ENCODE measurements at places on chromosomes 3 and 15. TPM values are rescaled to one million over a fixed set of nuclear protein-coding genes. Genes with fewer than 3 reads are reported as not detected.
A peak's percentile ranks its signal among the peaks of the same experiment; 100 is the strongest.

The CCRL2 gene
- total RNA-seq, result 1.1 TPM

The KY gene
- total RNA-seq, result 0.42 TPM

DNA sequence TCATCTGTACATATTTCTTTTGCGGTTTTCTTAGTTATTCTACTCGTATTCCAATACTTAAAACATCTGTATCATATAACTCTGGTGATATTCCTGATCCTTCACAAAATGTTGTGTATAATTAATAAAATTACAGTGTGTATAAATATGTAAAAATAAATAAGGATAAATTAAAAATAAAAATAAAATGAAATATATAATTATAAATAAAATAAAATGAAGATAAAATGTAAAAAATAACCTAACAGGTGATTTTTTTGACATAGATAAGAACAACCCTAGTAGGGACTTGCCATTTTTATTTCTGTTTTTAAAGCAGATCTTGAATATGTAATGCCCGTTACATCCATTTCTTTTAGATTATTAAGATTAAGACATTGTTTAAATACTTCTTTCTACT, 25.6 kb downstream of the IL1RAP start:
- no peaks in the 10 kb centered on the region for H3K27me3 ChIP-seq
- H3K4me3 ChIP-seq, result no peak overlapping the region
- DNase-seq, result no peak
- no peak overlapping the region for H3K27ac ChIP-seq
- no peaks in the 10 kb centered on the region for H3K36me3 ChIP-seq

DNA sequence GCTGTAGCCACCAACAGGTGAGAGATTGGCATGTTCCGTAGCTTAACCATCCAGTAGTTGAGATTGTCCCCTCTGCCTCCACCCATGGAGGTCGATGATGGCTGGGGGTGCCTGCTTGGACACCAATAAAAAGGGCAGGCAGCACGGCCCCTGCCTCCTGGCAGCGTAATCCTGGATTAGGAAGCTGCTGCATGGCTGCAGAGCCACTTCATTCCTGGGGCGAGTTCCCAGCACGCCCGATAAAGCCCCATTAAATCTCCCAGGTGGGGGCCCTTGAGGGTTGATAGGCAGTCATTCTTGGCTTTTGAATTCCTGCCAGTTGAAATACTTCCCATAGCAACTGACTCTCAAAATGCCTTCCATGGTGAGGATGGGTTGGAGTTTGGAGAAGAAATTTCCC, 67.8 kb downstream of the PLXNA1 start:
- H3K27ac ChIP-seq, result no peak overlapping the region
- no peak for DNase-seq
- peaks cover 4% of the 10 kb centered on the region for H3K4me1 ChIP-seq

- no peak for DNase-seq
- H3K36me3 ChIP-seq, result no peaks in the 10 kb centered on the region
- no peaks in the 10 kb centered on the region for H3K27me3 ChIP-seq
- H3K4me1 ChIP-seq, result no peaks in the 10 kb centered on the region
- H3K4me3 ChIP-seq, result no peak overlapping the region
Observed at GRCh38 chr3:192608726-192609600, 118.4 kb downstream of the FGF12 start.

DNA sequence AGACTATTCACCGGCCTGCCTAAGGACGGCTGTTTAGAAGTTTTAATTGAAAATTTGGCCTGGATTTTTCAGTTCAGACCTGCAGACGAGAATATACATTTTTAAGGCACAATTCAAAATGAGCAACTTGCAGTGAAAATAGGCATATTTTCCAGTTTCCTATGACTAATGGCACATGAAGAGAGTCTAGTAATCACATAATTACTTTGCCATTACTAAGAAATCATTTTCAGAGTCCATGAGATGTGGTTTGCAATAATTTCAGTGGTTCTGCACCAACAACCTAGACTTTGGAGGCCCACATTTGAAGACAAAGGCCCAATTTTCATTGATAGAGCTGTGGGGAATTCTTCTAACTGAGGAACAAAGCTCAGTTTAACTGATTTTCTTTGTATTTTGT, 205.3 kb downstream of the SOX2 start:
- DNase-seq, result no peak
- H3K4me1 ChIP-seq, result no peaks in the 10 kb centered on the region
- no peak overlapping the region for H3K4me3 ChIP-seq
- H3K27me3 ChIP-seq, result no peaks in the 10 kb centered on the region

The SPESP1 gene
- total RNA-seq, result 3.4 TPM

- no peaks in the 10 kb centered on the region for H3K27me3 ChIP-seq
- peaks cover 26% of the 10 kb centered on the region for H3K4me1 ChIP-seq
- no peak overlapping the region for H3K4me3 ChIP-seq
Observed at GRCh38 chr3:149891621-149892020, 78.6 kb downstream of the RNF13 start.

DNA sequence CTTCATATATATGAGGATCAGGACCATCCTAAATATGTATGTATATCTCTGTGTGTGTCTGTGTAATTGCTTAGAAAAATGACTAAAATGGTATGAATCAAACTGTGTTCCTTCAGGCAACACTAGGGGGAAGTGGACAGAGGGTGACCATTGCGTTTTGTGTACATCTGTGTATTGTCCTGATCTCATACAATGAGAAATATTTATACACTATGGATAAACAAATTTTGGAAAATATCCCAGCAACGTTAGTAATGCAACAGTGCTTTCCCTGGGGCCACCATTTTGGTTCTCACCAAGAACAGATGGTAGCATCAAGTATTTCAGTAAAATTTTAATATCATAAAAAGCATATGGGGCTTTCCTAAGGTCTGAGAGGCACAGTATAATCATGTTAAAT, 130.1 kb downstream of the PTPRG start:
- DNase-seq, result no peak
- no peak overlapping the region for H3K27ac ChIP-seq
- peaks cover 8% of the 10 kb centered on the region for H3K4me1 ChIP-seq
- no peaks in the 10 kb centered on the region for H3K36me3 ChIP-seq

GRCh38 chr3:68057637-68058320, 403.4 kb upstream of the SUCLG2 start:
- no peak for DNase-seq
- no peaks in the 10 kb centered on the region for H3K4me1 ChIP-seq
- no peaks in the 10 kb centered on the region for H3K36me3 ChIP-seq
- H3K27ac ChIP-seq, result no peak overlapping the region

The MCCC1 gene
- total RNA-seq, result 26.4 TPM

GRCh38 chr3:189727898-189728297, 96.7 kb downstream of the TP63 start:
- H3K4me1 ChIP-seq, result no peaks in the 10 kb centered on the region
- H3K4me3 ChIP-seq, result no peak overlapping the region
- H3K36me3 ChIP-seq, result no peaks in the 10 kb centered on the region
- no peak overlapping the region for H3K27ac ChIP-seq
- no peaks in the 10 kb centered on the region for H3K27me3 ChIP-seq
- DNase-seq, result no peak

The SENP2 gene
- 23.2 TPM for total RNA-seq

DNA sequence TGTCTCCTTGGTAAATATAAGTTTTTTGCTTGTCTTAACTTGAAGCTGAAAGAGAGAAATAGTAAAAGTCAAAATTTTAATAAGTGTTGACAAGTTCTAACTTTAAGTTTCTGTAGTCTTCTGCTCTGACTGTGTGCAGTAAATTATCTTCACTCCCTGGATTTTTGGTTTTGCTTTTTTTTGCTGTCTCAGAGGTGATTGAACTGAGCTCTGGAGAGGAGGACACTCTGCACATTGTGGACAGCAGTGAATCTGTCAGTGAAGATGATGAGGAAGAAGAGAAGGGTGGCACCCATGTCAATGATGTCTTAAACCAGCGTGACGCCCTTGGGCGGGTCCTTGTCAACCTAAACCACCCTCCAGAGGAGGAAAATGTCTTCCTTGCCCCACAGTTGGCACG, 40.5 kb upstream of the TEX264 start:
- no peak for DNase-seq
- no peaks in the 10 kb centered on the region for H3K27me3 ChIP-seq
- H3K4me1 ChIP-seq, result no peaks in the 10 kb centered on the region
- H3K27ac ChIP-seq, result no peak overlapping the region
- peaks cover 77% of the 10 kb centered on the region for H3K36me3 ChIP-seq

GRCh38 chr3:57709031-57709430, 16.2 kb upstream of the DENND6A start:
- H3K4me3 ChIP-seq, result no peak overlapping the region
- no peaks in the 10 kb centered on the region for H3K36me3 ChIP-seq
- H3K27ac ChIP-seq, result peak overlapping the region; percentile 52

DNA sequence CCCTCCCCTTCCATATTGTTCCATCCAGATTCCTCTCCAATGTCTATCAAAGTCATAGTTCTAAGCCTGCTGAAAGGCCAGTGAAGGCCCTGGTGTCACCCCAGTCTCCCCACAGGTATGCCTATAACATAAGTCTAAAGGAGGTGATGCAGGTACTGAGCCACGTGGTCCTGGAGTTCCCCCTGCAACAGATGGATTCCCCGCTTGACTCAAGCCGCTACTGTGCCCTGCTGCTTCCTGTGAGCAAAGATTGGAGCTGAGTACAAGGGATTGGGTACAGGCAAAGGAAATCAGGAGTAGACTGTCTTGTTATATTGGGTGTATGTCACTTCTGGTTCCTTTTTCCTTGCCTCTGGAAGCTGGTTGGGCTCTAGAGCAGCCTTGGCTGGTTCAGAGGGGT, 8.2 kb downstream of the EIF2B5 start:
- no peak overlapping the region for H3K4me3 ChIP-seq
- DNase-seq, result no peak
- H3K4me1 ChIP-seq, result peaks cover 4% of the 10 kb centered on the region
- H3K36me3 ChIP-seq, result peaks cover 85% of the 10 kb centered on the region
- H3K27me3 ChIP-seq, result no peaks in the 10 kb centered on the region
- no peak overlapping the region for H3K27ac ChIP-seq

GRCh38 chr3:16090024-16090423, 84.5 kb upstream of the GALNT15 start:
- no peaks in the 10 kb centered on the region for H3K36me3 ChIP-seq
- H3K4me1 ChIP-seq, result peaks cover 37% of the 10 kb centered on the region
- no peaks in the 10 kb centered on the region for H3K27me3 ChIP-seq
- H3K27ac ChIP-seq, result no peak overlapping the region
- DNase-seq, result no peak

GRCh38 chr3:53733446-53733845, 112.8 kb downstream of the CHDH start:
- no peak overlapping the region for H3K27ac ChIP-seq
- H3K4me1 ChIP-seq, result peaks cover 8% of the 10 kb centered on the region
- H3K27me3 ChIP-seq, result no peaks in the 10 kb centered on the region
- DNase-seq, result no peak

- H3K36me3 ChIP-seq, result no peaks in the 10 kb centered on the region
- no peaks in the 10 kb centered on the region for H3K27me3 ChIP-seq
- peak; percentile 62 for DNase-seq
- H3K27ac ChIP-seq, result no peak overlapping the region
Observed at GRCh38 chr3:139979991-139980390, 45.0 kb downstream of the CLSTN2 start.

- no peak overlapping the region for H3K27ac ChIP-seq
- H3K4me1 ChIP-seq, result no peaks in the 10 kb centered on the region
- peaks cover 10% of the 10 kb centered on the region for H3K36me3 ChIP-seq
- no peak overlapping the region for H3K4me3 ChIP-seq
Observed at GRCh38 chr3:111152496-111152895, 80.9 kb downstream of the NECTIN3 start.

The PLA2G4D gene
- not detected for total RNA-seq
